Tongue (tissue), 3 donors: ENCODE measurements at places on chromosomes 7 and 10. TPM values are rescaled to one million over a fixed set of nuclear protein-coding genes. Genes with fewer than 3 reads are reported as not detected.

NRG3 gene
- 0.31 TPM for total RNA-seq

FAM20C gene
- total RNA-seq = 29.7 TPM

GNAT3 gene
- 4.0 TPM for total RNA-seq

GRCh38 chr10:113534423-113534822 lies 18.4 kb upstream of the HABP2 start:
- DNase-seq = no peak

GRCh38 chr10:17605936-17606335 lies 11.2 kb downstream of the HACD1 start:
- DNase-seq = no peak

DTX2 gene
- 13.5 TPM for total RNA-seq

GRCh38 chr10:47269294-47269693 lies 30.7 kb upstream of the GDF10 start:
- no peak for DNase-seq

DNA sequence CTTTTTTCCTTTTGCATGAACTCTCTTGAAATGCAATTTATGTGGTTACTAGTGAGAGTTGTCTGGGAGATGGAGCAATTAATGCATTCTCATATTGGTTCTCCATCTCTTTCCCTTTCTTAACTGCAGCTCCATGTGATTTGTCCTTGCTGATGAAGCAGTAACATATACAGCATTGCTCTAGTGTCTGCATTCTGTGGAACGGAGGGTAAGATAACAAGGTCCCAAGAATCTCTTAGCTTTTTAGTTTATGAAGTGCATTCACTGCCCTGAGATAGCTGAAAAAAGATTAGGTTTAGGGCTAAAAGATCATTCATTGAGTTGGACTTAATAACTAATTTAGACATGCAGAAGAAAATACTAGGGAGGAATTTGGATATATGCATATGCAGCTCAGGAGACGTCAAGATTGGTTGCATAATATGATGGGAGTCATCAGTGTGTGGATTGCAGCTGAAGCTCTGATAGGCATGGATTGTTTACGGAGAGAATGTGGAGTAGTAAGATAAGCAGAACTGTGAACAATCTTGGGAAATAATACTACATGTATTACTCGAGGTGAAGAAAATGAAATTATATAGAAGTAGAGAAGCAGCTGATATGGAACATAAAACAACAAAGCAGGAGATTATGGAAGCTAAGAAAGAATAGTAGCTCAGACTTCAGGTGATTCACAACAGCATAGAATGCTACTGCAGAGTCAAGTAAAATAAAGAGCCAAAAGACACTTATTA lies 404.7 kb downstream of the ARL4A start:
- no peak for DNase-seq
